Bronchial smooth muscle cell (primary cell): ENCODE measurements at places on chromosomes 13 and 19. TPM values are rescaled to one million over a fixed set of nuclear protein-coding genes. Genes with fewer than 3 reads are reported as not detected.

The ZNF837 gene
- 1.2 and 2.0 TPM in 2 replicates for total RNA-seq

The KLK3 gene
- 0.09 TPM in 1 of 2 replicates, not detected in the other for total RNA-seq

The IRGQ gene
- 12.9 and 14.2 TPM in 2 replicates for total RNA-seq

The ZNF540 gene
- total RNA-seq = 0.95 and 1.0 TPM in 2 replicates

The ZNF442 gene
- 3.8 and 4.3 TPM in 2 replicates for total RNA-seq

The NKG7 gene
- not detected in 2 replicates for total RNA-seq

The ZNF724 gene
- total RNA-seq = 1.4 and 2.2 TPM in 2 replicates

The ARMC6 gene
- 36.1 and 42.0 TPM in 2 replicates for total RNA-seq

The LGALS14 gene
- total RNA-seq = not detected in 2 replicates

The SIGLEC8 gene
- total RNA-seq = not detected in 2 replicates

The MYBPC2 gene
- total RNA-seq = under 0.01 TPM in 2 replicates

The PGLYRP2 gene
- total RNA-seq = not detected in 2 replicates

The CPB2 gene
- not detected in 2 replicates for total RNA-seq

The LILRA6 gene
- total RNA-seq = not detected in 2 replicates

The CD37 gene
- not detected in 2 replicates for total RNA-seq

The CYP4F8 gene
- under 0.01 TPM in 1 of 2 replicates, not detected in the other for total RNA-seq

The SPIB gene
- total RNA-seq = not detected in 2 replicates

The INSL3 gene
- not detected in 2 replicates for total RNA-seq

The CEACAM1 gene
- not detected in 2 replicates for total RNA-seq

The PRSS57 gene
- not detected in 2 replicates for total RNA-seq

The FAM98C gene
- total RNA-seq = 8.2 and 9.6 TPM in 2 replicates

The PCDH9 gene
- total RNA-seq = 1.0 and 2.5 TPM in 2 replicates
